ENCODE measurements at places on chromosomes 7 and 10.
A peak's percentile ranks its signal among the peaks of the same experiment; 100 is the strongest.

DNA sequence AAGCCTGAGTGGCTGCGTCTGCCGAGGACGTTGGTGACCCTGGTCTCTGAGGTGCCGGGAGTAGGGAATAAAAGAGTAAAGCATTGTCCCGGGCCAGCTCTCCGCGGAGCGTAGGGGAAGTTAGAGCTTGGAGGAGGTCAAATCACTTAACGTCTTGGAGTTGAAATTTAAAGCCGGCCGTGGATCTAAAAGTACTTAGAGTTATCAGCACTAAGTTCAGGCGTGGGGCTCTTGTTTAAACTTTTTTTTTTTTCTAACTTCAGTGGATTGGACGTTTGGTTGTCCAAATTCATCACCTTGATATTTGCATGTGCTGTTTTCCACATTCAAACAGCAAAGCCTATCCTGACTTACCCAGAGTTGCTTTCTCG, 700 bp downstream of the NIPSNAP2 start:
- peak; percentile 22 for DNase-seq

GRCh38 chr10:125011171-125011925, 69.4 kb downstream of the ZRANB1 start:
- DNase-seq: no peak

DNA sequence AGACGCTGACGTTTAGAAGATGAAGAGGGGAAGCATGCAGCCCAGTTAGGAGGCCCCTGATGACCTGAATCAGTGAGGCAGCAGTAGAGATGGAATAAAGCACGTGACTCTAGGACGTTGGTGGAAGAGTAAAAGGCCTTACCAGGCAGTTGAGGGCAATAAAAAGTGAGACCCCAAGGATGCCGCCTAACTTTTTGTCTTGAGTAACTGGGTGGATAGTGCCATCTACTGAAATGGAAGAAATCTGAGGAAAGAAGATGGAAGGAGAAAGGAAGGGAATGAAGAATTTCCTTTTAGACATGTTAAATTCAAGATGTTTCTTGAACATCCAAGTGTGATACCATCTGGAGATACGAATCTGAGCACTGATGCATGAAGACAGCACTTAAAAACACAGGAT, 220.0 kb upstream of the LRRN3 start:
- no peak for DNase-seq

- no peak for DNase-seq
Observed at GRCh38 chr7:34219153-34219718, 313.9 kb downstream of the BMPER start.

DNA sequence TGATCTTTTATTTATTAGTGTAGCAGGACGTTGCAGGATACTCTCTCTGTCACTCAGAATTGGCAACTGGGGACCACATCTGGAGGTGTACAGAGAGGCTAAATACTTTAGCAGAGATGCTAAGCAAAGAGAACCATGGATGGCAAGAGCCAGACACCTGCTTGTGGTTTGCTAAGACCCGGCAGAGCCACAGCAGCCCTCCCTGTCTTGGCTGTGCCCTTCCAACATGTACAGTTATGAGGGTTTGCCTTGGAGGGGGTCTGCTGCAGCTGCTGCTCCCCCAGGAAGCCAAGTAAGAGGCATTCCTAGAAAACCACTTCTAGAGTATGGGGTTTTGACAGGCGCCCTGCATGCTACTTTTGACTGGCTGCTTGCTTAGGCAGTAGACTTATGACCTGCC, 5.1 kb downstream of the NPVF start:
- DNase-seq: no peak

Measured in A549 (cell line).